ENCODE measurements at places on chromosomes 6 and 20.

DNA sequence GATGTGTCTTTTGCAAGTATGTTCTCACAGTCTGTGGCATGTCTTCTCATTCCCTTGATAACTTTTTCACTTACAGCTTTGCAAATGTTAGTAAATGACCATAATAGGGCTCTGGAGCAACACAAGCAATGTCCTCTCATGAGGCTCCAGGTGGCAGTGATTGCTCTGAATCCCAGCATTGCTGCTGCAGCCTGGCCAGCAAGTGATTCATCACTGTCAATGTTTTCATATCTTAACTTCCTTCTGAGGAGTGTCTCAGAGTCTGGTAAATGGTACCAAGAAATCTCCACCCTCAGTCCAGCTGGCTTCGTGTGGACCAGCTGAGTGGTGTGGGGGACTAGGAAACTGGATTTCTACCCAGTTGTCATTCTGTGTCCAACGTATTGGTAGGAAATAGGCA lies 139.6 kb downstream of the MYLK4 start:
- no peak for DNase-seq

DNA sequence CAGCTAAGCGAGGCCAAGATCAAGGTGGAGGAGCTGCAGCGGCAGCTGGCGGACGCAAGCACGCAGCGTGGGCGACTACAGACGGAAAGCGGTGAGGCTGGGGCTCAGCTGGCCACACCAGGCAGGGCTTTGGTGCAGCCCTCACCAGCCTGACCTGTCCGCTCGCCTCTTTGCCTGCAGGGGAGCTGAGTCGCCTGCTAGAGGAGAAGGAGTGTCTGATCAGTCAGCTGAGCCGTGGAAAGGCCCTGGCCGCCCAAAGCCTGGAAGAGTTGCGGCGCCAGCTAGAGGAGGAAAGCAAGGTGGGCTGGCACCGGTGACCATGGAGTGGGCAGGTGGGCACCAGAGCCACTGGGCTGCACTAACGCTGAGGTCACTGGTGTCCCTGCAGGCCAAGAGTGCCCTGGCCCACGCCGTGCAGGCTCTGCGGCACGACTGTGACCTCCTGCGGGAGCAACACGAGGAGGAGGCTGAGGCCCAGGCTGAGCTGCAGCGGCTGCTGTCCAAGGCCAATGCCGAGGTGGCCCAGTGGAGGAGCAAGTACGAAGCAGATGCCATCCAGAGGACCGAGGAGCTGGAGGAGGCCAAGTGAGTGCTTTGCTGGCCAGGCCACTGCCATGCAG lies 42.8 kb downstream of the MYH7B start:
- no peak for DNase-seq

DNA sequence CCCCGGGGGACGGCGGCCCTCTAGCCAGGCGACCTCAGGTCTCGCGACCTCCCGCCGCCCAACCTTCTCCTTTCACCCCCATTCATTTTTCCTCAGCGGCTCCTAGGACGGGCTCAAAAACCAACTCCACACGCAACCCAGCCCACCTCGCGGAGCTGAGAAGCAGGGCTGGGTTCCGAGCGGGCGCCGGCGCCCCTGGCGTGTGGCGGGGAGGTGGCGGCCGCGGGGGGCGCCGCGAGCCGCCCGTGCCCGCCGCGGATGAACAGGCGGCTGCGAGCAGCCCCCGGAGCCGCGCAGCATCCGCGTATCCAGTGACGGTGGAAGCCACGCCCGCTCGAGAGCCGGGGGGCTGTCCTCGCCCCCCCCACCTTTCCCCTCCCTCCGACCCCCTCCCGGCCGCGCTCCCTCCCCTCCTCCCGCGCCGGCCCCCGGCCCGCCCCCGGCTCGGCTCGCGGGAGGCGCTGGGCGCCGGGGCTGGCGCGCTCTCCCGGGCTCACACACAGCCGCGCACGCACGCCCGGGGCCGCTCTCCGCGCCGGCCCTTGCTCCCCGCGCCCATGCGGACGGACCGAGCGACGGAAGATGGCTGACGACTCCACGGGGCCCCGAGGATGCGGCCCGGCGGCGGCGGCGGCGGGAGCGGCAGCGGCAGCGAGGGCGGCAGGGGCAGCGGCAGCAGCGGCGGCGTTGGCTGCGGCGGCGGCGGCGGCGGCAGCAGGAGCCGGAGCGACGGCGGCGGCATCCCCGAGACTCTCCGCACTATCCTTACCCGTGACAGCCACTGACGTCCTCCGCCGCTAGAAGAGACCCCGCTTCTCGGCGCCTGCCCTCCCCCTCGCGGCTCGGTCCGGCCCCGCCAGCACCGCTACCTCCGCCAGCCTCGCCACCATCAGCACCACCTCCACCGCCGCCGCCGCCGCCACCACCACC lies at the start of gene SOBP:
Gene SOBP, plus strand, starts transcription at position 482 of the 930 bp plus-strand sequence. CDS start 500 bp downstream, outside the sequence.
- DNase-seq: peak; percentile 90

- no peak for DNase-seq
Observed at GRCh38 chr20:63572788-63573646, 1.0 kb downstream of the HELZ2 start.

- DNase-seq: peak; percentile 79
Observed at GRCh38 chr20:21053002-21053762, 53.0 kb downstream of the LINC00237 start.

DNA sequence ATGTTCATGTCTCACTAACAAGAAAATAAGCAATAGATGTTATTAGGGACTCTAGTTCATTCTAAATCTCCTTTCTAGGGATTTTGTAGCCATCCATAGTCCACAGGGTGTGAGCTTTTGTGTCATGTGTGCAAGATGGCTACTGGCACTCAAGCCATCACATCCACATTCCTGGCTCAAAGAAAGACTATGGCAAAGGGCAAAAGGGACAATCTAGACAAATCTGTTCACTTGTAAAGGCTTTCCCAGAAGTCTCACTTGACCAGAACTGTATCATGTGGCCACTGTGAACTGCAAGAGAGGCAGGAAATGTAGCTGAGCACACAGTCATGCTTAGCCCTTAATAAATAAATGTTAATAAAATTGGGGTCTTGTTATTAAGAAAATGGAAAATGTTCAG lies 212.6 kb upstream of the EXOC2 start:
- peak; percentile 66 for DNase-seq

- DNase-seq: peak; percentile 18
Observed at GRCh38 chr6:36929607-36930006, 24.9 kb upstream of the PI16 start.

- DNase-seq: peak; percentile 18
Observed at GRCh38 chr20:9408422-9409300, 105.7 kb upstream of the LAMP5 start.

GRCh38 chr20:58130581-58130980 lies 97.9 kb downstream of the ANKRD60 start:
- DNase-seq: peak; percentile 60

DNA sequence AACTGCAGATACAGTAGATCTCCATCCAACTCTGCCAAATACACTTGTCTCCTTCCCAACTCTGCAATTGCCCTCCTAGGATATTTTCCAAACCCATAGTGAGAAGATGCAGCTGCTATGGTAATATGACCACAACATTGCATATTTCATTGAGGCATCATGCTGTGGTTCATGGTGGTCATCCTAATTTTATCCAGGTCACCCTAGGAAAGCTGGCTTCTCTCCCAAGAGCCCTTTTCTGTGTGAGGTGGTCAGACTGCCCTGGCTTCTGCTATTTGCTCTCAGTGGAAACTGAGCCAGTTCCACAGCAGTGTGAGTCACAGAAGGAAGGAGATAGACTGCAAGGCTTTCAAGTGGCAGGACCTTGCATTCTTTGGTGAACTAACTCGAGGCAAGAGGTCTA lies 5.5 kb downstream of the OGFRL1 start:
- no peak for DNase-seq

All from eye (tissue), 1 donor.